ENCODE measurements at places on chromosomes 7 and 10. TPM values are rescaled to one million over a fixed set of nuclear protein-coding genes. Genes with fewer than 3 reads are reported as not detected.

Gene PIP4K2A
- total RNA-seq: 29.5 TPM

Gene HOXA5
- total RNA-seq: 107 TPM

Gene CRHR2
- 0.93 TPM for total RNA-seq

Gene MYPN
- total RNA-seq: 0.11 TPM

Gene LRRD1
- total RNA-seq: 0.34 TPM

Gene TSPAN14
- total RNA-seq: 17.2 TPM

Gene TMEM229A
- total RNA-seq: 0.76 TPM

Gene HOXA1
- 5.4 TPM for total RNA-seq

Gene GPR15LG
- total RNA-seq: not detected

Gene H2BK1
- not detected for total RNA-seq

Gene MACC1
- 0.09 TPM for total RNA-seq

Gene LMTK2
- total RNA-seq: 4.7 TPM

- no peak for ATAC-seq
These were observed 391.4 kb downstream of the PLXDC2 start for GRCh38 chr10:20207653-20208052.

GRCh38 chr7:111685349-111685748, 123.1 kb upstream of the IMMP2L start:
- peak; percentile 35 for ATAC-seq

GRCh38 chr7:96700516-96700915, 9.1 kb downstream of the SEM1 start:
- no peak for ATAC-seq

DNA sequence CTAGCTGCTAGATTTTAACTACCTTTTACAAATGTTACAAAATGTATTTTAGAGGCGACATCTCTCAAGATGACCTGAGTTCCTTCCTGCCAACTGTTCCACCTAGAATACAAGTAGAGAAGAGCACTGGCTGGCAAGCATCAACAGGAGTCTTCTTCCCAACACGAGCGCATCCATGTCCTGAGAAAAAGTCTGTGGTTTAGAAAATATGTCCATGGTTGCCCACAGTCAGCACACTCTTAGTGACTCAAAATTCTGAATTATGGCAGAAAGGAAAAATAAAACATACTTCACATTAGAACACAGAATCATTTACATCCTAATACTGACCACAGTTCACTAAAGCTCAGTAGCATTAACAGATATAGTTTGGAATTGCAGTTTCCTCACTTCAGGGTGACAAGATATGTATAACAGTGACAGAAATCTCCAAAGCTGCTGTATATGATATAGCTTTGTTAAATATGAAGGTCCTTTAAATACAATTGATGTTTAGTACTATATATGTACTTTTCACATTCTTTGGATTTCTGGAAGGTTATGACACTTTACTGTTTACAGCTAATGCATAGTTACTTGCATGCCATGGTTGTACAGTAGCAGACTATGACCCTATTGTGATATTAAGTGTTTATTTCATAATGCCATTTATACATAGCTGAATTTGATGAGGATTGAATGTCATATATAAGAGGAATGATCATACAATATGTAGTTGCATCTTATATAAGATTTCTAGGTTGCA, 327.1 kb downstream of the GFRA1 start:
- ATAC-seq: no peak

GRCh38 chr7:24871770-24872169, 108.2 kb downstream of the OSBPL3 start:
- no peak for ATAC-seq

- ATAC-seq: no peak
These were observed 30.7 kb downstream of the PLCE1 start for GRCh38 chr10:94024407-94024806.

DNA sequence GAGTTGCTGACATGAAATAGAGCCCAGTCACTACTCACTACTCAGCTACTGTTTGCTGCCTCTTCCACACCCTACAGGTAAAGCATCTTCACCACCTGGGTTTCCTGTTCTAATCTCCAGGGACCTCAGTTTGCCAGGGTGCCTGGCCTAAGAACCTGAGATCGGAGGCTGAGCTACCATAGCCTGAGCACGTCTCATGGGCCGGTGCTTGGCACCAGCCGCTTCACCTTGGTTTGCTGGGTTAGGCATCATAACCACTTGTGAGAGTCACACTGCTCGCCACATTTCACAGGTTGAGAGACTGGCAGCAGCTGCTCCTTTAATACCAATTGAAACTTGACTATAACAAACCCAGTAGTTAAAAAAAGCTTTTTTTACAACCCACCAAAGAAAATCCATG, 75.1 kb downstream of the EMX2 start:
- ATAC-seq: no peak

GRCh38 chr7:48078470-48078869, 10.6 kb upstream of the UPP1 start:
- no peak for ATAC-seq

DNA sequence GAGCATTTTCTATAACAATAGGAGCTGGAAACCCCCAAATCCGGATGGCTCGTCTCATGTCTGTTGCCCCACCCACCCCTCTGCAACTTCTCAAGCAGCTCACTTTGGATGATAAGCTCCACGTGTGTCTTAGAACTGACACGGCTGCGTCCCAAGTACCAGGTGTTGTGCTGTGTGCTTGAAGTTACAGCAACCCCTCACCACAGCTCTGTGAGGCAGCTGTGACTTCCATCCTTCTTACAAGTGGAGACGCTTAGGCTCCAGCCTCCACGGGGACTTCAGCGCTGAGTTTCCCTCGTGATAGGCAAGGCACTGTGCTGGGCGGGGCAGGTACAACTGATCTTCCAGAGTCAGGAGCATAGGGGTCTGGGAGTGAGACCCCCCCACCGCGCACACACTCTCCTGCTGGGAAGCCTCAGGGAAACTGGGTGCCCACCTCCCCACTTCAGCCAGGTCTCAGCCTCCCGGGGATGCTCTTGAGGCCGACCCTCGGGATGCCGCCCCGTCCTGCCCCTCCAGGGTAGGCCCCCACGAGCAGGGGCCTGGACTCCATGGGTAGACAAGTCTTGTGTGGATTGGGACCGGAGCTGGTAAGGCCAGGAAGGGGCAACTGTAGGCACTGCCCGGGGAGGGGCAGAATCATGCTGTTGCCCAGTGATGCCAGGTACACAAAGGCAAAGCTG, 31.4 kb downstream of the EN2 start:
- no peak for ATAC-seq

- ATAC-seq: no peak
These were observed 311.7 kb downstream of the GATA3 start for GRCh38 chr10:8365935-8366911.

DNA sequence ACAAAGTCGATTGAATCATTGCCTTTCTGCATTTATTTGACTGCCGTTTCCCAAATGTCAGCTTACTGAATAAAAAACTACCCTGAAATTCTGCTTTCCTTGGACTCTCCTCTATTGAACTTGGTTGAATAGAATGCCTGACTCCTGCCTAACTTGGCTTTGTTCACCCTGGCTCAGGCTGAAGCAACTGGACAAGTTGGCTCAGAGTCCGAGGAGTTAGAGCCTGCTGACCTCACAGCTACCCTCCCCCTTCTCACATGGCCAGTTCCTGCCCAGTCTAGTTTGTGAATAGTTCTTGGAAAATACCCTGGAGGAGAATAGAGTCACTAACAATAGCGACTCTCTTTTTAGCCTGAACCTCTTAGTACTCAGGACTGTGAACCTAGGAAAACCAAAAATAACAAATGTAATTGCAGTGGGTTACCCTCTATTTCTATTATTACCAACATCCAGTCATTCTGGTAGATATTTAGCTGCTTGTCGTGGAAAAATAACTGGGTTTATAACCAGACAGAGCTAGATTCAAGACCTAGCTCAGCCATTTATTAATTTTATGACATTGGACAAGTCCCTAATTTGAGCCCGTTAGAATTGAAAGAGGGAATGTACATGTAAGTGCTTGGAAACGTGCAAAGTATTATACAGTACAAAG, 17.3 kb upstream of the NRBF2 start:
- peak; percentile 97 for ATAC-seq

Measured in motor neuron (in vitro differentiated cells).